Brain pericyte (primary cell): ENCODE measurements at places on chromosomes 7 and 10.

DNA sequence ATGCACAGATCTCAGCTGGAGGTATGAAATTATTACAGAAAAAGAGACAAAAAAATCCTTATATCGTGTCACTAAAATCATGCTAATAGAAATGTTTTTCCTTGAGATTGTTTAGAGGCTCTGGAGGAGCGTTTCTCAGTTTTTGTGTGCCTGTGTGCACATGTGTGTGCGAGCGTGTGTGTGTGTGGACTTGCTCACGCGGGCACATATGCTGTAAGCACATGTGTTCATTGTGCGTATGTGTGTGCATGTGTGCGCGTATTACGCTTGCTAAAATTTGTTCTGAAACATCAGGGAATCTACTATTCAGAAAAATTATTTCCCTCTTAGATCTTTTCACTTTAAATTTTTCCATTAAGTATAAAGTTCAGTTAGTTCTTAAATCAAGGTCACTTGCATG, 1111.2 kb downstream of the NRG3 start:
- DNase-seq: no peak

- DNase-seq: no peak
Observed at GRCh38 chr7:37311355-37311754, 137.3 kb downstream of the ELMO1 start.

- no peak for DNase-seq
Observed at GRCh38 chr10:47364366-47364765, 16.2 kb downstream of the RBP3 start.

- DNase-seq: no peak
Observed at GRCh38 chr10:45461034-45461433, 87.0 kb downstream of the ALOX5 start.

- DNase-seq: no peak
Observed at GRCh38 chr7:22885797-22886261, 63.2 kb upstream of the TOMM7 start.

DNA sequence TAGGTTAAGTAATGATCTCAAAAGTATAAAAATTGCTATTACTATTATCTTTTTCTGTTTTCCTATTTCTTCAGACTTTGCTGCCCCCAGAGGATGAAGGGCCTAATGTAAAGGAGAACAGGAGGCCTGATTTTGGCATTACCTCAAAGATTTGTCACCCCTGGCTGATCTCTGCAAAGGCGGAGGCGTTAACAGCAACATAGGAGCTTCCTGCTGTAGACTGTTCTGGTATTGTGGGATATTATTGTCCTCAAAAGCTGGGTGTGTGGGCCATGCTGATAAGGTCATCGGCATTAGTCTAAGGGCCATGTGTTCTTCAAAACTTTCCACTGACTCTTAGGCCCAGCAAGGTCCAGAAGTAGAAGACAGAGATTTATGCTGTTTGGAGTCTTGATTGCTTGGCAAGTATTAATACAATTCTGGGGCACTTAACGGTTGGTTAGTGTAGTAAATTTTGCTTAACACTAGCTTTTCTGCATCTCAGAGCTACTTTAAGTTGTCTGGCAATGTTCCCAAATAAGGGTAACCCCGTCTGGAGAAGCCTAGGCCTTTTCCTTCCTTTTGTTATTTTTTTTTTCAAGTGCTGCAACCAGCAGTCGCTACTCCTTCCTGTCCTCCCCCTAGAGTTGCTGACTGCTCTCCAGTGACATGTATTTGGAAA, 14.0 kb upstream of the ENTPD1 start:
- peak; percentile 5 for DNase-seq

- DNase-seq: no peak
Observed at GRCh38 chr7:28442540-28443420, 30.5 kb downstream of the CREB5 start.

GRCh38 chr7:16691241-16691640, 45.3 kb downstream of the BZW2 start:
- no peak for DNase-seq

GRCh38 chr7:141189231-141189630, 115.4 kb downstream of the TMEM178B start:
- no peak for DNase-seq

DNA sequence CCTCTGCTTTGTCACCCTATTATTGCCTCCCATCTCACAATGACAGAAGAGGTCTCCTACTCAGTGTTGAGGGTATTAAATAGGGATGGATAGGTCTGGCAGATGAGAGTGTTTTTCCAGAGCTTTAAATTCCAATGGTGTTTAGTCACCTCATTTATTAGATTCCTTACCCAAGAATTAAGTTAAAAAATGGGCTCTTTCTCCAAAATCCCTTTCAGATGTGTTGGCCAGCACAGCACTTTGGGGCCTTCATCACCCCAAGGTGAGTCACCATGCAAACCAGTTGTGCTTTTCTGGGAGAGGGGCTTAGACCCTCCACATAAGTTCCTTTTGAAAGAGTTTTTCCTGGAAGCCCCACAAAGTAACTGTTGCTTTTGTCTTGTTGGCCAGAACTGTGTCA, 78.4 kb downstream of the CYP26A1 start:
- no peak for DNase-seq

DNA sequence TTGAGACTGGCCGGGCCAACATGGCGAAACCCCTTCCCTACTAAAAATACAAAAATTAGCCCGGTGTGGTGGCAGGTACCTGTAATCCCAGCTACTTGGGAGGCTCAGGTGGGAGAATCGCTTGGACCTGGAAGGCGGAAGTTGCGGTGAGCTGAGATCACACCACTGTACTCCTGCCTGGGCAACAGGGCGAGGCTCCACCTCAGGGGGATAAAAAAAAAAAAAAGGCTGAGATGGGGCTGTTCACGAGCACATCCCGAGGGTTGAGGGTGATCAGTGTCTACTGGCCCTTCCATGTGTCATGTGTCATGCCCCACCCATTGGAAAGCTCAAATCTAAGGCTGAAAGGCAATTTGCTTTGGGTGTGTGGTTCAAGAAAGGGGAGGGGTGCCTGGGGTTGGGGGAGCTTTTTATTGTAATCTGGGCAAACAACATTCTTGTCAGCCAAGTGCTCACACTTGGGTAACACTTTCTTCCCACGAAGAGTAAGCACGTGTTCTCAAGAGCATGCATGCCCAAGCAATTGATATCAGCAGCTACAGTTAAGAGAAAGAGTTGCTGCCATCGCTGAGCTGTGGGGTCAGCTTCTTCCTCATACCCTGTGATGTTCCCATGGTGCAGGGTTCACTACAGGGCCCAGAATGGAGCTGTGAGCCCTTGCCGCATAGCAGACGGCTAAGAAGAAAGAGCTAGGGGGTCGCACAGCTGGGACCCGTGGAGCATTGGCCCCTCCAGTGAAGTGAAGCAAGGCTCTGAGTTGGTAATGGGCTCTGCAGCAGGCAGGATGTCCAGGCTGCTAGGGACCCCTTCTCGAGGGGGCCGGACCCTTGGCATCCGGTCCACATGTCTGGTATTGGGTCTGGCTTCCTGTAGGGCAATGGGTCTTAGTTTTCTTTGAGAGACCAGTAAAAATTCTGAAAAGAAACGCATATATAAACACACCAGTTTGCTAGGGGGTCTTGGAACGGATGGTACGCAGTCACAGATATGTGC, 9.9 kb upstream of the ACSL5 start:
- no peak for DNase-seq

DNA sequence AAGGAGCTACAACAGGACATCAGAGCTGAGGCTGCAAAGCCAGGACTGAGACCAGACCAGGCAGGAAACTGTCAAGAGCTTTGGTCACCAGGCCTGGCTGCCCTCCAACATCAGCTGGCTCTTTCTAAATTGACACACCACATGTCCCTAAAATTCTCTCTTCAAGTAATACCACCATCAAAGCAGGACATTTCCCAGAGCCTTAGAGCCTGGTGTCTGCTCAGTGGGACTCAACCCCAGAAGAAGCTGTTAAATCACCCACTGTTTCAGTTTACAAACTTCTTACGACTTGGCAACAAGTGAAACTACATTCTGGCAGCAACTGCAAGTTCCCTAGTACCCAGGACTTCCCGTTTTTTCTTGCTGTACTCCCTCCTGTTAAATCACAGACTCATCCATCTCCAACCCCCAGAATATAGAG, 3.8 kb upstream of the IL6 start:
- no peak for DNase-seq

DNA sequence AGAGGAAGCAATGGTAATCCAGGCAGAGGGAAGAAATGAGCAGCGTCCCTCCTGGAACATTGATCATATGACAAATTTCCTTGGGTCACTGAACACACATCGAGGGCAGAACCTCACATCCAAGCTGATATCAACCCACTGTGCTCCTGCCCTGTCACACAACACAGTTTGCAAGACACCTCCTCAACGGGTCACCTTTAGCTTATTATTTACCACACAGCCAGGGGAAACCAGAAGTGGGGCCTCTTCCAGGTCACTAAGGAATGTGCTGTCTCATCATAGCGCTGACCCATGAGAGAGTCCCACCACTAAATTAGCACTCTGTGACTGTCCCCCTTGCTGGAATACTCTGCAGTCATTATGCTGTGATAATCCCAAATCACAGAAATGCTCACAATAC, 69.7 kb upstream of the PPP1R3C start:
- no peak for DNase-seq
